ENCODE measurements at places on chromosomes 1 and 21.

GRCh38 chr1:184608581-184608980 is 146.1 kb downstream of the EDEM3 start:
- DNase-seq = no peak

DNA sequence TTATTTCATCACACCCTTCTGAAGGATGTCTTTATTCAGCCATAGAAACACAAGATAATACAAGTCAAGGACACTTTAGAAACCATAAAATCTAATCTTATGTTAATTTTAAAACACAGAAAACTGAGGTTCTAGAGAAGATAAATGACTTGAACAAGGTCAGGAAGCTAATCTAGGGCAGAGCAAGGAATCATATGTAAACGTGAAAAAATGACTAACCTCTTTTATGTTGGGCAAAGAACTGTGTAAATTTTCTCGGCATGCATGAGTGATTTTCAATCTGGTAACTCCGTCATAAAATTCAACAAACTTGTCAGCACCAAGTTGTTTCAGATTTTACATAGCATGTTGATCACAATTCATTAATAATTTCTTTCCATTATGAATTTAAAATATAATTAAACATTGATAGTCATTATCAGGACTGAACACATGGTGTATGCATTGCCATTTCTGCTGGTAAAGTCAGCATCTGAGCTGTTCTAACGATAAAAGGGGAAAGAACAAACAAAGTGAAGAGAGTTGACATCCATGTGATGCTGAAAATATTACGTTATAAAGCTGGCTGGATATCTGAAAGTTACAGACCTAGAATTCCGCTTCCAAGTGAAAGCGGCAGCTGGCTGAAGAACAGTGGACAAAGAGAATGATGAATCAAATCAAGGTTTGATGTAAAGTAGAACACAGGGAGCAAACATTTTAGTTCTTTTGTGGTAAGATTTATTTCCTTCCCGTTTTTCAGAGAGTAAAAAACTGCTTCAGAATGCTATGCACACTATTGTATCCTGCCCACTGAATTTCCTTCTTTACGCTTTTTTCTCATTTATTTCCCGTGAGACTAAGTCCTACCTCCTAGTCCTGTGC is 1037.4 kb upstream of the TMPRSS15 start:
- DNase-seq = no peak

GRCh38 chr1:100076744-100077143 is 56.0 kb downstream of the SASS6 start:
- DNase-seq = no peak

- DNase-seq = no peak
Observed at GRCh38 chr1:199044191-199044590, 405.4 kb downstream of the PTPRC start.

- DNase-seq = no peak
Observed at GRCh38 chr1:89363638-89364536, at the start of gene GBP6. Gene GBP6 (plus strand): TSS chr1:89364059. CDS start chr1:89368552, 4,493 bp downstream.

- DNase-seq = no peak
Observed at GRCh38 chr21:22758478-22758877, 1760.3 kb downstream of the NCAM2 start.

- DNase-seq = no peak
Observed at GRCh38 chr1:66695116-66695515, 57.1 kb upstream of the DYNLT5 start.

GRCh38 chr21:18499761-18500376 is 96.3 kb upstream of the TMPRSS15 start:
- DNase-seq = no peak

DNA sequence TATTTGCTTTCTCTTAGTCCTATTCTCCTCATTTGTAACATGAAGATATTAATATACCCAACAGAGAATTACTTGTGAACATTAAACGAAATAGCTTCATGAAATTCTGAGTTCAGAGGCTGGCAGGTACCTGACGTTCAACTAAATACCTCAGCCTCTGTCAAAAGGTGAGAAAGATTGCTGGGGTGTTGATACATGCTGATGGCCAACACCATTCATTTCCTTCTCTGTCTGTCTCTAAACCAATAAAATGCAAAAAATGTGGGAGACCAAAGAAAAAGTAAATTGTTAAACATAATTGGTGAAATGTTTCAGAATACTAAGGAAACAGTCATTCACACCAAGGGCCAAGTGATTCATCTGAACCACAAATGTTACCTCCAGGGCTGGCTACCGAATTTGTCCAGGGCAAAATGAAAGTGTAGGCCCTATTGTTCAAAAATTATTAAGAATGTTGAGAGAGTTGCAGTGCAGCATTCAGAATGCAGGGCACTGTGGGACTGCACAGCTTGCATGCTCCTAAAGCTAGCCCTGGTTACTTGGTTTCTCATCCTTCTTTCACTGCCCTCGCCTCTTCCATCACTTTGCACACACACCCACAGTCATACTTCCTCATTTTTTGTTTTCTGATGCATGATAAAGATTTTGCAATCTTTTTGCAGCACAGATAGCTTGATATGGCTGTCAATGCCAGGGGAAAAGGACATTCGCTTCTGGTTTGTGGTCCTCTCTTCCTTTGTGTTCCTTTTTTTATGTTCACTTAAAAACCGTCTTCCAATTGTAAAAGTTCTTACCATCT is 414.3 kb upstream of the NR5A2 start:
- no peak for DNase-seq

DNA sequence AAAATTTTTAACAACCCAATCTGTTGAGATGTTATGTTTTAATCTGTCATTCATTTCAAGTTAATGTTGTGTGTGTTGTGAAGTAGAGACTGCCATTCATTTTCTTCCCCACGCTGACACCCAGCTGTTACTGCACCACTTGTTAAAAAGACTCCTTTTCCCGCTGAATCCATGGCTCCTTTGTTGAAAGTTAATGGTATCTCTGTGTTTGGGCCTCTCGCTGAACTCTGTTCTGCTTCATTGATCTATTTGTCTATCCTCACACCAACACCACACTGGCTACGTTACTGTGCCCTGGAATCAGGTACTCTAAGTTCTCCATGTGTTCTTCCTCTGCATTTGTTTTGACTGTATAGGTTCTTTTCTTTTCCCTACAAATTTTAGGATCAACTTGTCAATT is 58.2 kb downstream of the PDE9A start:
- no peak for DNase-seq

DNA sequence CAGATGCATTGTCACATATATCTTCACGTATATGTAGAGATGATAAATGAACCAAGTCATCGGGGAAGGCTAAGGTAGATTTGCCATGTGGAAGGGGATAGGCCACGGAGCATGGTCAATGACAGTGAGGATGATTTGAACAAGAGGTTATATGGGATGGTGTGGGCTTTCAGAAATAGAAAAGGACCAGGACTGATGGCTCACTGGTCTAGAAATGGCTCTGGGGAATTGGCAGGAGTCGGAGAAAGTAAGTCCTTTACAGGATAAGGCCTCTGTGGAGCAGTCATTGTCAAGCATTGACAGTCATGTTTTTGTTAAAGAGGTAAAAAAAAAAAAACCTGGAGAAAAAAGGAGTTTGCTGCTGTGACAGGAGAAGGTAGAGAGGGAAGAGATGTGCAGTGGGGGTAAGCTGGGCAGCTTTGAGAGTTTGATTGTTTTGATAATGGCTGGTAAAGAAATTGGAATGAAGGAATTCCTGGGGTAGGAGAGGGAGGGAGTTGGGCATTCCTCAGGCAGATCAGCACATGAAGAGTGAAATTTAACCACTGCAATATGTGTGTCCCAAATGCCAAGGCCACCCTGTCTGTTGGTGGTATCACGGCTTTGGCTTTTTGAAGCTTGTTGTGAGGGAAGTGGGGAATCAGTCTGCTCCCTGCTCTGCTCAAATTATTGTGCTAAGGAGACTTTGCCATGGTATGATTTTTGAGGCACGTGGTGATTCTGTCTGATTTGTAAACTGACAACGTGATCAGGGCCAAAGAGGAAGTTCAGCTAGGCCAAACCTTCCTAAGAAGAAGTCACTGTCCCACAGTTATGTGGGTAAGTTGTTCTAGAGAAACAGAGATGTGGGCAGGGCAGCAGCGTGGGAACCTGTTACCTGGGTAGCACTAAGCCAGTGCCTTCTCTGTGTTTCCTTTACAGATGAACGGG is 26.0 kb downstream of the MACF1 start:
- no peak for DNase-seq

- DNase-seq = no peak
Observed at GRCh38 chr1:6152181-6152580, 27.9 kb downstream of the CHD5 start.

DNA sequence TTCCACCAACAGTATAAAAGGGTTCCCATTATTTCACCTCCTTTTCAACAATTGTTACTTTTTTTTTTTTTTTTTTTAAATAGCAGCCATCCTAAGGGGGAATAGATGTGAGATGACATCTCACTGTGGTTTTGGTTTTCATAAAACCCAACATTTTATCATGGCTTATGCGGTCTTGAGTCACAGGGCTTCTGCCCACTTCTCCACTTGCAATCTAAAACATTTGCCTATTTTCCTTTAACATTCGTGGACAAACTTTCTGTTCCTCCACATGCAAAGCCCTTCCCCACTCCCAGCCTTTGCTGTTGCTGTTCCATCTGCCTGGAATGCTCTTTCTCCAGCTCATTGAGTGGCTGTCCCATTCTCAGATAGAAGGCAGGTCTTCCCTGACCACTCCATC is 239.7 kb upstream of the KCNK2 start:
- DNase-seq = no peak

DNA sequence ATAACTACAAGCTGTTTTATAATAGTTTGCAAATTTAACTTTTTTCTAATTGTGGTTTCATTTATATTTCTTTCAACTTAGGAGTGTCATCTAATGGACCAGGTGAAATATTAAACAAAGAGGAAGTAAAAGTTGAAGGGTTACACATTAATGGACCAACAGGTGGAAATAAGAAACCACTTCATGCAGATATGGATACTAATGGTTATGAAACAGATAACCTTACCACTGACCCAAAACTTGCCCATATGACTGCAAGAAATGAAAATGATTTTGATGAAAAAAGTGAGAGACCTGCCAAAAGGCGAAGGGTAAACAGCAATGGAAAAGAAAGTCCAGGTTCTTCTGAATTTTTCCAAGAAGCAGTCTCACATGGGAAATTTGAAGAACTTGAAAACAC is 59.7 kb downstream of the MIER1 start:
- DNase-seq = no peak

- DNase-seq = no peak
Observed at GRCh38 chr1:29322147-29322694, 85.9 kb downstream of the PTPRU start.

- DNase-seq = no peak
Observed at GRCh38 chr1:76300556-76300955, 226.0 kb downstream of the ST6GALNAC3 start.

GRCh38 chr1:195394567-195394966 is 1213.7 kb downstream of the KCNT2 start:
- DNase-seq = no peak

DNA sequence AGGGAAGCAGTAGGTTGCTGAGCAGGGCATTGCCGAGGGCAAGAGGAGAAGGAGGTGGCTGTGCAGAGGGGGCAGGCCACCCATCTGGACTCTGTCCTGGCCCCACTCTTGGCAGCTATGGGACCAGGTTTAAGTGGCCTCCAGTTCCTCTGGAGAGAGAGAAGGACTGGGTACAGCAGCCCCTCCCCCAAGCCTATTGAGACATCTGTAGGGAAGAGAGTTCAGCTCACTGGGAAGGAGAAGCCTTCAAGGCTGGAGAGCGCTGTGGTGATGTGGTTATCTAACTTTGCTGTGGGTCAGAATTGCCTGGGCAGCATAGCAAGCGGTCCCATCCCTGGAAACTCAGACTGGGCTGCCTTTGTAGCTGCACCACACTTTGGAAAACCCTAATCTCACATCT is 93.9 kb downstream of the KCNJ15 start:
- DNase-seq = no peak

DNA sequence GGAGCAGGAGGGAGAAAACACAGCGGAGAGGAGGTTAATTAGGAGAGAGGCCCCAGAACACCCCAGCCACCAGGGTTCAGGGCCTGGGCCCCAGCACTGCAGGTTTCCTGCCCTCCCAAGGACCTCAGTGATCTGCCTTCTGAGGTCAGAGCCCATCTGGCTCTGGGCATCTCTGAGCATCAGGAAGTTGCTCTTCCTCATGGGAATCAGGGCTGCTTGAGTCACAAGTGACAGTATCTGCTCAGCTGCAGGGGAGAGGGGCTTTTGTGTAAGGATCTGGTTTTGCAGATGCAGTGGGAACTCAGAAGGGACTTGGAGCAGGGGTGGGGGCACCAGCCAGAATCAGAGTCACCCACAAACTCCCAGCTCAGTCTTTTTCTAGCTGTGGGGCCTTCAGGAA is 472.1 kb downstream of the PTPRU start:
- no peak for DNase-seq

DNA sequence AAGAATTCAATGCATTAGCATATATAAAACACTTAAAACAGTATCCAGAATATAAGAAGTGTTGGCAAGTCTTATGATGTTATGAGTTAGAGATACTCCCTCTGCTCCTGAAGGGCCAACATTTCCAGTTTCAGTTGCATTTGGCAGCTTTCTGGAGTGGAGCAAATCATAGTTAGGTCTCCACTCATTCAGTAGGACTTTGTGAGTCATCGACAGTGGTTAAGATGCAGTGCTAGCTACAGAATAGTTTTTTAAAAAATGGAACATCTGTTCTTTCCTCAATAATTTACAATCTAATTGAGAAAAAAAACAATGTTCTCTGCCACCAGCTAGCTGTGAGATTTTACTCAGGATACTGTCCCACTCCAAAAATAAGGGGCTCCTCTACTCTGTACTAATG is 389.1 kb downstream of the HLX start:
- DNase-seq = no peak

- no peak for DNase-seq
Observed at GRCh38 chr21:29104239-29104708, 26.2 kb upstream of the MAP3K7CL start.

DNA sequence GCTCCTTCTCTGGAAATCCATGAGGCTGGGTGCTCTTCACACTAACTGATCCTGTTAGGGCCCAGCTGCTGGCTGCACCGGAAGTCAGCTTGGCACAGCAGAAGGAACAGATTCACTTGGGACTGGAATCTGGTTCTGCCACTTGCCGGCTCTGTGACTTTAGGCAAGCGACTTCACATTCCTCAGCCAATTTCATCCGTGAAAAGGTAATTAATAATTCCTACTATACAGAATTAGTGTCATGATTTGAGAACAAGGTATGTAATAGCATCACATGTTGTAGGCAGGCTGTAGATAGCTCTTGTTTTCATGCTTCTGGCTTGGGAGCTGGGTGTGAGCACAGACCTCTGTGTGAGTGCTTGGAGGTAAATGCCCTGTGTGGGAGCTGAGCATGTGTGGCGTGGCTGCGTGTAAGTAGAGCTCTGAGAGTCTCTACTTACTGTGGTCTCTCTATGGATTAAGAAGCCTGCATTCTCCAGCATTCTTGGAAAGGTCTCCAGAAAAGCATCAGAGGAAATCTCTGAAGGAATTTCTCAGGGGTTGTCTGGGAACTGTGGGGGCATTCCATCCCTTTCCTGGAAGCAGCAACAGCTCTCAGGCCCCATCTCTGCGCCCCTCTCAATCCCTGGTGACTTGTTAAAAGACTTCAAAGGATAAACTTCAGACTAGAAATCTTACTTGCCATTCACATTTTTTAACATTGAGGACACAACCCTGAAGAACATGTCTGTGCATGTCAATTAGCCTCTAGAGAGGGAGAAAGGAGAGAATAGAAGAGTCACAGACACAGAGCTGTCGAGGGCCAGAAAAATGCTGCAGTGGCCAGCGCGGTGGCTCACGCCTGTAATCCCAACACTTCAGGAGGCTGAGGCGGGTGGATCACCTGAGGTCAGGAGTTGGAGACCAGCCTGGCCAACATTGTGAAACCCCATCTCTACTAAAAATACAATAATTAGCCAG is 47.7 kb upstream of the PPM1J start:
- DNase-seq = no peak

- DNase-seq = no peak
Observed at GRCh38 chr21:41482980-41483379, 25.0 kb downstream of the TMPRSS2 start.

All from activated T-cell treated with anti-CD3 and anti-CD28 coated beads for 1 hour (primary cell).